ENCODE measurements at places on chromosomes 2 and 18. TPM values are rescaled to one million over a fixed set of nuclear protein-coding genes. Genes with fewer than 3 reads are reported as not detected.

The IL18RAP gene
- not detected for total RNA-seq

The ERICH2 gene
- not detected for total RNA-seq

The EPG5 gene
- 21.7 TPM for total RNA-seq

The KCNK3 gene
- not detected for total RNA-seq

The ABCB11 gene
- not detected for total RNA-seq

The TRIM43B gene
- total RNA-seq: not detected

The IL1RL1 gene
- 0.17 TPM for total RNA-seq
